NCI-H226 (cell line): ENCODE measurements at places on chromosomes 1 and 21.

GRCh38 chr1:172270605-172271004, 149.9 kb upstream of the C1orf105 start:
- no peak for DNase-seq

GRCh38 chr1:78649628-78650027, at the start of gene IFI44:
Gene IFI44 (plus strand): TSS chr1:78649831. CDS start chr1:78650196, 365 bp downstream.
- DNase-seq, result peak; percentile 78

DNA sequence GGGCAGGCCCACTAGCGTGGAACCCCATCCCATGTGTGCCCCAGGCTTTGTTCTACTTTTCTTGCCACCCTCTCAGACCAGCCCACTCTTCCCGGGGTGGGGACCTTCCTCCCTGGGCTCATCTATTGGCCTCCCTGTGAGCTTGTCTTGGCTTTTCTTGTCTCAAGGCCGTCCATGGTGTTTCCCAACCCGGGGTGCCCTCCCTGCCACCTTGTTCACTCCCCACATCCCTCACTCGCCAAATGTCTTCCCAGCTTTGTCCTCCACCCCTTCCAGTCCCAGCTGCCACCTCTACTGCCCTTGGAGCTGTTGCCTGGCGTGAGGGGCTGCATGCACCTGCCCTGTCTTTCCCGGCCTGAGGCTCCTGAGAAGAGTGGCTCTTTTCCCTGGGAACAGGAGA, 18.4 kb downstream of the LRRC71 start:
- no peak for DNase-seq

- no peak for DNase-seq
Measured at GRCh38 chr1:65605621-65606020, 185.2 kb downstream of the LEPR start.

- DNase-seq, result no peak
Measured at GRCh38 chr1:224859651-224860050, 69.8 kb upstream of the DNAH14 start.

GRCh38 chr1:180976191-180976590, 46.5 kb downstream of the STX6 start:
- DNase-seq, result no peak

- DNase-seq, result no peak
Measured at GRCh38 chr1:37672136-37672870, 20.0 kb upstream of the CDCA8 start.

DNA sequence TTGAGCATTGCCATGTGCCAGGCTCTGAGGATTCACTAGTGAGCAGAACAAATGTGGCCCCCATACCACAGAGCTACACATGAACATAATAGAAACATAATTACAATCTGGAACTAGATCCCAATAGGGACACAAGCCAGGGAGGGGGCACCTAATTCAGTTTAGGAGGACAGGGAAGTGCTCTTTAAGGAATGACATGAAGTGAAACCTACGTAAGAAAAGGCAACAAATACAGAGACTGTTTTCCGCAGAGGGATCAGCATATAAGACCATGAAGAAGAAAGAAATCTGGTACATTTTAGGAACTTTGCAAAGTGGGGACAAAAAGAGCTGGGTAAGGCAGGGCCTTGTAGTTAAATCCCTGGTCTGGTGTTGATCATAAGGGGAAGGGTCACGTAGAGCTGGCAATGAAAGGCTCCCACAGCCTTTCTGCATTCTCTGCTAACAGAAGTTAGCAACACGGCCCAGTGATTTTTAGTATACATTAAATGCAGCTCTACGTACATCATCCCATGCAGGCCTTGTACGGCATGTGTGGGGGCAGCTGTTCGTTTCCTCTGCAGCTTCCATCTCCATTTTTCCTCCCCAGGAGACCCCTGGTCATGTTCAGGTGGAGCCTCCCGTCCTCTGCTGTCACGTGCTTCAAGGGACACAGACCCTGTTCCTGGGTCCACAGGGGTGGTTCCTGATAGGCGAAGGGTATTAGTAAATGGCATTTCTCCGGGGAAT, 26.8 kb upstream of the SLC30A1 start:
- no peak for DNase-seq

DNA sequence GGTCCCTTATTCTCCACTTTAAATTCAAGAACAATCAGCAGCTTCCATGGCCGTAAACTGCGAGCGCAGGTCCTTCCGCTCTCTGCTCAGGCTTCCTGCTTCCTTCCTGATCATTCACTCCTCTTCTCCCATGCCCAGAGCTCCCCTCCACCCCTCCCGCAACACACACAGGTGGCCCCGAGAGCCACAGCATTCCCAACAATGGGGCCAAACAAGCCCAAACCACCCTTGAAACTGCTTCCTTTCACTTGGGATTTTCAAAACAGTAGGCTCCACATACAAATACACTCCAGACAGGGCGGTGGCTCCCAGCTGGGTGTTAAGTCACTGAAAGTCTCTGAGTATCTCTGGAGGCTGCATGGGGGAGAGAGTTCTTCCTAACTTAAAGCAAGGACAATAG, 11.4 kb downstream of the FAM89A start:
- no peak for DNase-seq

DNA sequence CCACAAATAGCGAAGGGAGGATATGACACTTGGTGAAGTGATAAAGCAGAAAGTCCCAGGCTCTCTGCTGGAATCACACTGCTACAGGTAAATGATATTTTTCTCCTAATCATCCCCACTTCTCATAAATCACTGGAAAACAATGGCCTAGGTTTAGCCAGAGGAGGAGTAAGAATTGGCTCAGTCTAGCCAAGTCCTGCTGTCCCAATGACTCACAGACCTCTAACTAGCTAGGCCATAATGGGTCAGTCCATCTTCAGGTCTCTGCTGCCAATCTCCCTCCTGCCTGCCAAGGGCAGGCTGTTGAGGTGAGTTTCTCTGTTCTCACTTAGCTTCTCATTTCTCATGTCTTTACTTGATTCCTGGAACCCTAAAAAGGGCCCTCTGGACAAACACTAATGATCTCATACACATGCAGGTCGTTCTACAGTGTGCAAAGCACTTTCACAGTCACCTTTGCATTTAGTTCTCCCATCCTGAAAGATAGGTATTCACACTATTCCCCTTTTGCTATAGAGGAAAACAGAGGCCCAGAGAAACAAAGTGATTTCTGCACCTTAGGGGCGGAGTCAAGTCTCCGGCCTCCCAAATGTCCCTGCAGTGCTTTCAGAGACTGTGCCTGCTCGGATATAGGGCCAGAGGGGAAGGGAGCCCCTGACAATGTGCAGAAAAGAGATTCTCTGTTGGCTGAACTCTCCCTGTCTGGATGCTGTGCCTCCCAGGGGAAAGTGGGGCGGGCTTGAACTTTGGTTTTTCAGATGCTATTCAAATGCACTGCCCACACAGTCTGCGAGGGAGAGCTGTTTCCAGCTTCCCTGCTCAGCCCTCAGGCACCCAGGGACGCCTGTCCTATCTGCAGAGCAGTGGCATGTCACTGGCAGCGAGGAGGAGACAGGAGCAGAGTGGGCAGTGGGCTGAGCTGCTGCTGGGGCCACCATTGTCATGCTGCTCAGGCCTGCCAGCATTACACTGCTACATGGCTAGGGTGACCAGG, 3.9 kb upstream of the CDK18 start:
- DNase-seq, result peak; percentile 43

- DNase-seq, result no peak
Measured at GRCh38 chr1:4724695-4725250, 70.4 kb downstream of the AJAP1 start.

DNA sequence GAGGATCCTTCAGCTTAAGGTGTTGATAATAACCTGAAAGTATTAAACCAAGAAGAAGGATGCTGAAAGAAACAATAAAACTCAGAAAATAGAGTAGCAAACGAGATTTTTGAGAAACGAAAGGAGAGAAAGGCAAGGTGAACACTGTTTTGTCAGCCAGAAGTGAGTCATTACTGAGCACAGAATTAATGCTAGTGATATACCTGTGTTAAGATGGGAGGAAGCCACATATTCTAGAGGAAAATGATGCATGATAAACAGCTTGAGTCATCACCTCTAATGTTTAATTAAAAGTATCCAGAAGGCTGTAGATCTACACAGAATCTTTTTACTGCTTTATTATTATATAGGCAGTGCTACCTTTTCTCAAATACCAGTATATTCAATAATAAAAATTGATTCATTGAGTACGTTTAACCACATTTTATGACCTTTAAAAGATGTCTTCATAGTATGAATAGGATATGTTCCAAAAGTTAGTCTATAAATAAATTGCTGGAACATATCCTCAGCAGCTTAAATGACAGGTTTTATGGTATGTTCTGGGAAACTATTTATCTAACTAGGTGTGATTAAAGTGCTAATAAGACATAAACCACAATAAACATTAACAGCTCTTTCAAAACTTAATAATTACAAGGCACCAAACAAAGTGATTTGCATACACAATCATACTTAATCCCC, 10.3 kb downstream of the SH3GLB1 start:
- DNase-seq, result no peak

- DNase-seq, result no peak
Measured at GRCh38 chr1:63381741-63382140, 14.3 kb downstream of the ALG6 start.

GRCh38 chr1:226586650-226587422, 38.3 kb downstream of the STUM start:
- no peak for DNase-seq

DNA sequence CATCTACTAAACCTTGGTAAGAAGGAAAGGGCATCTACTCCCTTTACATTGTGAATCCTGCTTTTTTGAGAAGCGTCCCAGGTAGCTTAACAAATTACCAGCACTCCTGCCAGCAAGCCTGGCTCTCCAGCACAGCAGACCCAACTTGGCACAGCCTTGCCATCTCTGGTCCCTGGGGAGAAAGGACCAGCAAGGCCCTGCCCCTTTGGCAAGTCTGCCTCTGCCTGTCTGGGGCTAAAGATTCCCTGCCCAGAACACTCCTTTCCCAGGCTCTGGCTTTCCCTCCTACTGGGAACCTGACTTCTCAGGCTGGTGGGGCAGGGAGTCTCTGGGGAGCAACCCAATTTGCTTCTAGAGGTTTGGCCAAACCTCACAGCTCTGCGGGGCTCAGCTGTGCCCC, 68.5 kb downstream of the ATP2B4 start:
- no peak for DNase-seq

DNA sequence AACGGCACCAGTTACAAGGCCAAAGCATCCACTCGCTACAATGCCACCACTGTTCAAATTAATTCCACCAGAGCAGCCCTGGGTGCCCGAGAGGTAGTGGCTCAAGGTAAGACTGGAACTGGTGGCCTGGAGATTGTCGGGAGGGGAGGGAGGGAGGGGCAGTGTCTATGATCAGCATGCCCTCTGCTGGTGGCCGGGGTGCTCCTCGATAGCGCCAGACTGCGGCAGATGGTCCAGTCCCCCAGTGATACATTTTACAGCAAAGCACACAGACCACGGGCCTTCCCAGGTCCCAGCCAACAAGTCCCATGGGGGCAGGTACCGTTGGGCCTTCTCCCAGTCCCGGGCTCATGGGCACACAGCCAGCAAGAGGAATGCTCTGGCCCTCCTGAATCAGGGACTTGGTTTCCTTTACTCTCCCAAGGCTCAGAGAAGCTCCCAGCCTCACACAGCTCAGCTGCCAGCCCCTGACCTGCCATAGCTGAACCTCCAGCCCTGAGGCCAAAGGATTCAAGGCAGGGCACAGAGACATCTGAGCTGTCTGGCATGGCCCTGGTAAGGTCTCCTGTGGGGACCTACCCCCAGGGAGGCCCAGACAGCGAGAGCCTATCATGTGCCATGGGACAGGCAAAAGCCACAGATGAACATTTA, 15.3 kb downstream of the ACOT7 start:
- DNase-seq, result no peak

DNA sequence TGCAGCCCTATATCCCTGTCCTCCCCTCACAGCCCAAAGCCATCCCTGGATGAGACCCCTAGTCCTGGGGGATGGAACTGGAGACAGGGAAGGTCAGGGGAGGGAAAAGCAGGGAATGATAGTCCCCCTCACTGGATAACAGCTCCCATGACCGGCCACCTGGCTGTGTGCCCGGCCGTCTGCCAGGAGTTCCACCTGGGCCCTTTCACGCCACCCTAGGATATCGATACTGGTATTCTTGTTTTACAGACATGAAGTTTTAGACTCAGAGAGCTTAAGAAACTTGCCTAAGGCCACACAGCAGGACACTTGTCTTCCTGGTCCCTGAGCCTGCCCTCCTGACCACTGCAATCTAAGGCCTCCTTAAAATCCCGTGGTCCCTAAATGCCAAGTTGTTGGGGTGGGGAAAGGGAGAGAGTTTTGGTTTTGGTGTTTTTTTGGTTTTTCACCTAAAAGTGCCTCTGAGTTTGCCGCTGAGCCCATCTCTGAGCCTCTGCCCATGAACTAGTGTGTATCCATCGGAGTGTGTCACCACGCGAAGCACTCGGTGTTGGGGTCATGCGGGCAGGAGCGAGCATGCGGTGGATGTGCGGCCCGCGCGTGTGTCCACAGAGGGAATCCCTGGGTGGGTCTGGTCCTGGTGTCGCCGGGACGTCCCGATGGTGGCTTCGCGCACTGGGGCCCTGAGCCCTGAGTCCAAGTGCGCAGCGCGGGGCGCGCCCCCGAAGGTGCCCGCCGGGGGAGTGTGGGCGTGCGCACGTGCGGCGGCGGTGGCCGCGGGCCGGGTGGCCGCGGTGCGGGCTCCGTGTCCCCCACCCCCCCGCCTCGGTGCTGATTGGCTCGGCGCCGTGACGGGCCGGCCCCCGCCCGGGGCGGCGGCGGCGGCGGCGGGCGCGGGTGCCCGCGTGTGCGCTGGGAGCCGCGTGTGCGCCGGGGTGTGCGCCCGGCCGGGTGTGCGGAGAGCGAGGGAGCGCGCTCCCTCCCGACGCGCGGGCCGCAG, at the start of gene EPHA8:
Gene EPHA8, plus strand, starts transcription at position 906 of the 1,000 bp plus-strand sequence. CDS start 147 bp downstream, outside the sequence.
- no peak for DNase-seq

GRCh38 chr1:180927841-180928240, 15.1 kb downstream of the KIAA1614 start:
- DNase-seq, result no peak

- no peak for DNase-seq
Measured at GRCh38 chr21:44018127-44018526, 6.0 kb downstream of the TRAPPC10 start.

DNA sequence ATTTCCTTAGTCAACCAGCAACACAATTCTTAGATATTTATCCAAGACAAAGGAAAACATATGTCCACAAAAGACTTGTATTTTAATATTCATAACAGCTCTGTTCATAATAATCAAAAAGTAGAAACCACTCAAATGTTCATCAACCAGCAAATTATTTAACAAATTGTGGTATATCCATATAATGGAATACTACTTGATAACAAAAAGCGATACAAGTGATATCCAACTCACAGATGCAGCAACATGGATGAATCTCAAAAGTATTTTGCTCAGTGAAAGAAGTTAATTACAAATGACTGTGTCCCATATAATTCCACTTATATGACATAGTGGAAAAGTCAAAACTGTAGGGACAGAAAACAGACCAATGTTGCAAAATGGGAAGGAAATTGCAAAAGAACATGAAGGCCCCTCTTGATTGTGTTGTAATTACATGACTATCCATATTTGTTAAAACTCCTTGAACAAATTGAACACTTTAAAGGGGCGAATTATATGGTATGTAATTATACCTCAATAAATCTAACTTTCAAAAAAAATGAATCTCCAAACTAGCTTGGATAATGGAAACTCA, 116.9 kb downstream of the EDEM3 start:
- no peak for DNase-seq
